ENCODE measurements at places on chromosomes 6 and 20.

GRCh38 chr20:58892932-58893224 lies 40.4 kb downstream of the GNAS start:
- DNase-seq, result no peak

DNA sequence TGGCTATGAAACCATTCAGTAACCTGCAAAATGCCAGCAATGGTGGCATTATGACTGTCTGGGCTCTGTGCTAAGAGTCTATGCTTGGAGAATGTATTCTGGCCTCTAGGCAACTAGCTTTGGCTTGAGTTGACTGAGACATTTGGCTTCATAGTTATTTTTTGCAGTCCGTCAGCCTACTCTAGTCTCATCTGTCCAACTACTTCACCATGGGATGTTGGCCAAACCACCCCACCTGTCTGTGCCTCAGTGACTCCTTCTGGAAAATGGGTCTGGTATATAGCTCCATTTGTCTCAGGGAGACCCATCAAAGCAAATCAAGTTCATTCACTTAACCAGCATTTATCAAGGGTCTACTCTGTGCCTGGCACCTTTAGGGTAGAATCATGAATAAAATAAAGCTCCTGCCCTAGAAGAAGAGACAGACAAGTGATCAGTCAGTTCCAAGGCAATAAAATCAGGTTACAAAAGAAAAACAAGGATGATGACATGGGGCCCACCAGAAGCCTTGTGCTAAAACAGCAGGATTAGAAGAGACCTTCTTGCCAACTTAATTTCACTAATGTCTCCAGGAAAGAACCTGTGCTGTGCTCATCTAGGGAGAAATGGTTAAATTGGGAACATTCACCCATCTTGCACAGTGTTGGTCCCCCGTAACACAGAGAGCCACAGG lies 102.4 kb upstream of the ARMC2 start:
- no peak for DNase-seq

DNA sequence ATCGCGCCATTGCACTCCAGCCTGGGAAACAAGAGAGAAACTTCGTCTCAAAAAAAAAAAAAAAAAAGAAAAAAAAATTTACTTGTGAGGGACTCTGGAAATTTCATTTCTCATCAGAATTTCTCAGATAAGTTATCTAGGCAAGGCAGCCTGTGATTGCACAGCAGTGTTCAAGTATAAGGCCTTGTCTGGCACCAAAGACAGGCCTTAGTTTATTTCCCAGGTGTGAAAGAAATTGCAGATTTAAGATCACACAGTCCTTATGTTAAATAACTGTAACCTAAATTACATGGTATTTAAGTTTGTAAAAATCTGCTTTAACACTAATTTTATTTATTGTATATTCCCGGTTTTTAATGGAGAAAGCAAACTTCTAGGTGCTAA lies 34.8 kb downstream of the HFE start:
- no peak for DNase-seq

DNA sequence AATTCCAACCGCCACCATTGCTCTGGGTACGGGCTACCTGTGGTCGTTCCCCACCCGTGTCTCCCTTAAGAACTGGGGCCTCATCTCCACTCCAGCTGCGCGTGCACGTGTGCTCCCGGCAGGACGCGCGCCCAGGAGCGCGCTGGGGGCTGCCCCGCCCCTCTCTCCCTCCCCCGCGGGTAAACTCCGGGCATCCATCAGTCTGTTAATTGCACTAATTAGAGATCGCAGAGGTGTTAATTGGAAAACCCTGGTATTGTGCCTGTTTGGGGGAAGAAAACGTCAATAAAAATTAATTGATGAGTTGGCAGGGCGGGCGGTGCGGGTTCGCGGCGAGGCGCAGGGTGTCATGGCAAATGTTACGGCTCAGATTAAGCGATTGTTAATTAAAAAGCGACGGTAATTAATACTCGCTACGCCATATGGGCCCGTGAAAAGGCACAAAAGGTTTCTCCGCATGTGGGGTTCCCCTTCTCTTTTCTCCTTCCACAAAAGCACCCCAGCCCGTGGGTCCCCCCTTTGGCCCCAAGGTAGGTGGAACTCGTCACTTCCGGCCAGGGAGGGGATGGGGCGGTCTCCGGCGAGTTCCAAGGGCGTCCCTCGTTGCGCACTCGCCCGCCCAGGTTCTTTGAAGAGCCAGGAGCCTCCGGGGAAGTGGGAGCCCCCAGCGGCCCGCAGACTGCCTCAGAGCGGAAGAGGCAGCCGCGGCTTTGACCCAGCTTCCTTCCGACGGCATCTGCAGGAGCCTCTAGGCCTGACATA lies 14.4 kb downstream of the FOXP4 start:
- DNase-seq, result no peak

DNA sequence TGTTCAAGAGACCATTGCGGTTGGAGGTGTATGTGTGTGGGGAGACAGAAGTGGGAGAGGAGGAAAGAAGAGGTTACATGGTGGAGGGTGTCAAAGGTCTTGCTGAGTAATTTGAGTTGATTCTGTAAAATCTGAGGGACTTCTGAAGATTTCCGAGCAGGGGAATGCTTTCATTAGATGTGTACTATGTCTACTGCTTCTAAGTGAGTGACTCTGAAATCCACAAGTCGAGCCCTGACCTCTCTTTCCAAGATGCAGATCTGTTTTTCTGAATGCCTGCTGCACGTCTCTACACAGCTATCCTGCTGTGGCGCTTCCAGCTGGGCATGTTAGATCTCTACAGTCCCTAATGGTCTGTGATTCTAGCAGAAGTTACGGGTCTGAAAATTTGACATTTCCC lies 209.8 kb downstream of the ATXN1 start:
- no peak for DNase-seq

GRCh38 chr6:37922563-37922962 lies 103.0 kb downstream of the ZFAND3 start:
- no peak for DNase-seq

GRCh38 chr6:145332011-145332410 lies 403.3 kb downstream of the EPM2A start:
- no peak for DNase-seq

DNA sequence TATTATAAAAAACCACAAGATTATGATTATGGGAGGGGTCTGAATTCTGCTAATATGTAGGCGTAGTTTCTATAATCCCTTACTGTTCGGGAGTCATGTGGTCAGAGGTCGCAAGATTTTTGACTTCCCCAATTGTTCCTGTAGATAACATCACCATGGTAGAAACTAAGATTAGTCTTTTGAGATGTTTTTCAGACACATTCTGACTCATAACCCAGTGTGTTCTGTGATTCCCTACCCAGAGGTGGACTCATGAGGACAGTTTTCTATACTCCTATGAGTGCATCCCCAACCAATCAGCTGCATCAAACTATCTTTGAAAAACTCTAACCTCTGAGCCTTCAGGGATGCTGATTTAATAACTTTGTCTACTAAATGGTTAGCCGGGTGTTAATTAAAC lies 175.5 kb downstream of the RFPL4B start:
- DNase-seq, result no peak

- DNase-seq, result no peak
Observed at GRCh38 chr6:44563397-44563796, 175.9 kb downstream of the CDC5L start.
